ENCODE measurements at places on chromosomes 1 and 21. TPM values are rescaled to one million over a fixed set of nuclear protein-coding genes. Genes with fewer than 3 reads are reported as not detected.

CLIC4 gene
- total RNA-seq, result 544 TPM

DNA sequence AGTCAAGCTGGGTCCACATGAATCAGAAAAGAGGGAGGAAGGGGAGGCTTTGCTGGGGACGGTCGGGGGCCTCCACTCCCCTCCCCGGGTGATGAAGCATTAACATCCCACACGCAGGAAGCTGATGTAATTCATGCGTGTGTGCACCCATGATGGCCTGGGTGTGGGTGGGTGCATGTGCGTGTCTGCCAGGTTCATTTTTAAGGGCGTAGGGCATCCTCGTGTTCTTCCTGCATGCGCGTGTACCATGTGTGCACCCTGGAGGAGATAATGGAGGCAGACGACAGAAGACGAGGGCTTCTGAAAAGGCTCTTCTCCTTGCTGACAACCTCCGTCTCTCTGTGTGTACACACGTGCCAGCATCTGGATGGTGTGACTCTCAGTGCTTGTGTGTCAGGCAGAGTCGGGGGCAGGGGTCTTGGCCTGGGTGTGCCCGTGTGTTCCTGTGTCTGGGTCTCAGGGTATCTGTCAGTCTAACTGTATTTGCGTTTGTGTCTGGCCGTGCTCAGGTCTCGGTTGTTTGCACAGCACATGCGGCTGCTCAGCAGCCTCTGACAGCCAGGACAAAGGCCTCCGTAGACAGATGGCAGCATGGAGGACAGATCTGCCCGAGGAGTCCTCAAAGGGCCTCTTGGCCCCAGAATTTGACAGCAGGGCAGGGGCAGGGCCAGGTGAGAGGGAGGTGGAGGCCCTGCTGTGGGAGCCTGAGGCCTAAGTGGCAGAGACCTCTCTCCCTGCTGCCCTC, 2.4 kb downstream of the RAP1GAP start:
- no peak for DNase-seq

- DNase-seq, result no peak
These were observed 73.4 kb downstream of the SH3BGR start for GRCh38 chr21:39525129-39525528.

SRSF4 gene
- total RNA-seq, result 33.5 TPM

GRIK3 gene
- total RNA-seq, result not detected

DNA sequence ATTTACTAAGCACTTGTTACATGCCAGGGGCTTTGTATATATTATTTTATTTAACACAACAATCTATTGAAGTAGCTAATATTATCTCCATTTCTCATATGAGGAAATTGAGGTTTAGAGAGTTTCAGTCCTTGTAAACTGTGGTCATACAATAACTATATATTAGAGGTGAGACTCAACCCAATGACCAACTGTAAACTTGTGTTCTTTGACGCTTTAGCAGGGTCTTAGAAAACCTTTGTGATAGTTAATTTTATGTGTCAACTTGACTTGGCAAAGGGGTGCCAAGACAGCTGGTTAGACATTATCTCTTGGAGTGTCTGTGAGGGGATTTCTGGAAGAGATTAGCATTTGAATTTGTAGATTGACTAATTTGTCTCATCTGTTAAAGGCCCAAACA, 252.4 kb upstream of the B3GALT2 start:
- DNase-seq, result no peak

DNA sequence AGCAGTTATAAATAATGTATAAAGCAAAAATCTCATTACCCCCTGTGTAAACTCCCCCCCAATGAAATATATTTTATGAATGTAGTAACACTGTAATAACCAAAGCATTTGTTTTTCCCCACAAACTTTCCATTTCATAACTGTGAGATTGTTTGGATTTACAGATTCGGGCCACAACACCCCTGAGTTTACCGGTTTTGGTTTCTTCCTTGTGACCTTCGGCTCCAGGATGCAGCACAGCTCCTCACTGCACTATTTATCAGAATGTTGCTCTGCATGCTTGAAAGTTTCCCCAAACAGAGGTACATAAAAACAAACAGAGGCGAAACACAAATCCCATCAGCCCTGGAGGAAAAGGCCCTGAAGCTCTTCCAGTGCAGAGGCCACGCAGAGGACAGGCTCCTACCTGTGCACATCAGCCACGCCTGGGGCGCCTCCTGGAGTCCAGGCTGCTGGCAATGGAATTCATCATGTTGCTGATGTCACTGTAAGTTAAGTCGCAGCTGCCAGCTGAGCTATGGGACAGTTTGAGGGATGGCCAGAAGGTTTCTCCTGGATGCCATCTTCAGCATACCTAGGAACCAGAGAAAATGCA, 122.0 kb downstream of the LMO4 start:
- DNase-seq, result peak; percentile 17
